NCI-H446 treated with DMSO at 0.1 percent for 48 hours (cell line): ENCODE measurements at places on chromosomes 4 and X.

DNA sequence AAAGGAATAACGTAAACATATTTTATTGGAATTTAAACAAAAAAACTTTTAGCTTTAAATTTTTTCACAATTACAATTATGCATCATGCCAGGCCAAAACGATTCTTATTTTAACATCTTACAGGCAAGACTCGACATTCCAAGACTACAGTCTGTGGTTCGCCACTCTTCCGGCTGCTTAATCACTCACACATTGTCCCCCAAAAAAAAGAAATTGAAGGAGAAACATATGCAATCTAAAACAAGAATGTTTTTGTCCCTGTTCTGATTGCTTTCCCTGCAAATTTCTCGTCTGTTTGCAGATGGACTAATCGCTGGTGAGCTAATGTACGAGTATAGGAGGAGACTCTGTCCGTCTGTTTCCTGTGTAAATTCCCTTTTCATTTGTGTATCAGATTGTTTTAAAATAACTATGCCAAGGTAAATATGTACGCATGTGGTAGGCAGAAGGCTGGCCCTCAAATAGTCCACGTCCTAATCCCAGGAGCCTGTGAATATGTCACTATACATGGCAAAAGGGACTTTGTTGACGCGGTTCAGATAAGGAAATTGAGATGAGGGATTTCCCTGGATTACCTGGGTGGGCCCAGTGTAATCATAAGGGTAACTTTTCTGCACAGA lies 37.7 kb upstream of the MTNR1A start:
- DNase-seq, result no peak

- DNase-seq, result no peak
Measured at GRCh38 chr4:48008021-48008596, 8.4 kb downstream of the CNGA1 start.

- no peak for DNase-seq
Measured at GRCh38 chr4:128295255-128295654, 7.6 kb upstream of the PGRMC2 start.

GRCh38 chrX:132292793-132293192 lies 73.5 kb upstream of the RAP2C start:
- DNase-seq, result no peak

- DNase-seq, result no peak
Measured at GRCh38 chr4:7773401-7774180, 166.1 kb downstream of the AFAP1 start.

DNA sequence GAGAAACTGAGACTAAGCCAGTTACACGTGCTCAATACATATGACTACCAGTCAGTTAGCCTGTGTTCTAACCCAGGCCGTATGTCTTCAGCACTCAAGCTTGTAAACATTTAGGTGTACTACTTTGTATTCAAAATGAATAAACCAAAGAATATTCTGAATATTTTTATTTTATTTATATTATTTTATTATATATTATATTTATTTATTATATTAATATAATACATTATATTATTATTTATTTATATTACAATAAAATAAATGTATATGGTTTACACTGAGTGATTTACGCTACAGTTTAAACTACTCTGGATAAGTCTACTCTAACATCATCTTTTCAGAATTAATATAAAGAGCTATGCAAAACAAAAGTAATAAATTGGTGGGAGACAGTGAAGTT lies 691.5 kb downstream of the CENPC start:
- no peak for DNase-seq

- DNase-seq, result no peak
Measured at GRCh38 chr4:70908993-70909556, 6.9 kb downstream of the MOB1B start.

DNA sequence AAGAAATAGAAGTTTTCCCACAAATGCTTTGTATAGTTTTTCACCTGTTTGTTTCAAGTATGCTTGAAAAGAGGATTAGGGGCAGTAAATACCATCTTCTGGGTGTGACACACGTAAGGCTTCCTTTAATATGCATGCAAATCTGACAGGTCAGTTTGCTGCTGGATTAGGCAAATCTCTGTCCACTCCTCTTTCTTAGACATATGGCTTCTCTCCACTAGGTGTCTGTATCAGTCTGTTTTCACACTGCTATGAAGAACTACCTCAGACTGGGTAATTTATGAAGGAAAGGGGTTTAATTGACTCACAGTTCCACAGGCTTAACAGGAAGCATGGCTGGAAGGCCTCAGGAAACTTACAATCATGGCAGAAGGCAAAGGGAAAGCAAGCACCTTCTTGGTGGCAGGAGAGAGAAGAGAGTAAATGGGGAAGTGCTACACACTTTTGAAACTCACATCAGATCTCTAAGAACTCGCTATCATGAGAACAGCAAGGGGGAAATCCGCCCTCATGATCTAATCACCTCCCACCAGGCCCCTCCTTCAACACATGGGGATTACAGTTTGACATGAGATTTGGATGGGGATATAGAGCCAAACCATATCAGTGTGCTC lies 66.9 kb downstream of the TAB3 start:
- DNase-seq, result no peak

DNA sequence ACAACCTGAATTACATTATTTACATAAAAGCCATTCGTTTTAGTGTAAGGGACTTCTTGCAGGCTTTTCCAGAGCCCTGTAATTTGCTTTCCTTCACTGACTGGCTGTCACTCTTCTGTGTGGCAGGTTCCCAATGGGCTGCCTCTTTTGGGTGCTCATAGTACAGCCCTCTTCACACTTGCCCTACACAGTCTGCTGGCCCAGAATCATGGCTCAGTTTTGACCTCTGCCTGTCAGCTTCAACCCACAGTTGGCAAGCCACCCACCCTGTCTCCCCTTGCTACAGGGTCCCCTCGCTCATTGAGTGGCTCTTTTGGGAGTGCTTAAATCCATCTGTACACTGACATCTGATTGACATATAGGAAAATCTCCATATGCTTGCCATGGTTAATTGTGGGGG lies 97.9 kb downstream of the GBA3 start:
- no peak for DNase-seq

- no peak for DNase-seq
Measured at GRCh38 chr4:27742816-27743215, 882.2 kb downstream of the STIM2 start.

DNA sequence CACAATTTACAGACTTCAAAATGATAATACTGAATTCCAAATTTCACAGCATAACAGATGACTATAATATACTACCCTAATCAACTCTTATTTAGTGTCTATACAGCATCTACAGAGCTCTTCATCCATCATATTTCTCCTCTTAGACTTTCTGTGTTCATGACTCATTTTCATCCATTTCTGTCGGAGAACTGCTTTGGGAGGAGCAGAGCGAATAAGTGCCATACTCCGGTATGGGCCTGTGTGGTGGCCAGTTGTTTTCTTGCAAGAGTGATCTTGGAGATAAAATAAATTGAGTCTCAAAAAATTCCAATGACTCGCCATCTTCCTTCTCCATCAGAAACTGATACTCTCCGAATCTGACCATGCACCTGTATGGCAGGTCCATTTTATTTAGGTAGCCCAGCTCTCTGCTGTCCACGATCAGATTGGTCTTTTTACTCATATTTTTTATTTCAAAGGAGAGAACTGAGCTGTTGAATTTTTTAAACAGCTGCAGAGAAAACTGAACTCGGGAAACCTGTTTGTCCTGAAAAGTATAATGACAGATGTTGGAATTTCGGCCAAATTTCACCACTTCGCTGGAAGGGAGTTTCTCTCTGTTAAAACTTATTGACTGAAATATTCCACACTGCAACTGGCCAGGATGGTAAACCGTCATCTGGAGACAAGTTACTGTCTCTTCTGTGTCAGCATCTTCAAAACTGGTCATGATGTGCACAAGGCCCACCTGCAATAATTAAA lies 7.8 kb downstream of the TIFA start:
- no peak for DNase-seq
